ACHN (cell line): ENCODE measurements at places on chromosomes 3 and 15.

DNA sequence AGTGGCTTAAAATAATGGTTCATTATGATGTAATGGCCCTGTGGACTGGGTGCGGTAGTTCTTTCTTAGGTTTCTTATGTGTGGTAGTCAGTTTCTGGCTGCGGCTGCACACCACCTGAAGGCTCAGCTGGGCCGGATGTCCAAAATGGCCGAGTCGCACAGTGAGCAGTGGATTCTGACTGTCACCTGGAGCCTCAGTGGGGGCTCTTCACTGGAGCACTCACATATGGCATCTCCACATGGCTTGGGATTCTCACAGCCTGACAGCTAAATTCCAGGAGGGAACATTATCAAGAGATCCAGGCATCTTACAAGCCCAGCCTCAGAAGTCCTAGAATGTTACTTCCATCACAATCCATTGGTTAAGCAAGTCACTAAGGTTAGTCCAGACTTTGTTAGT lies 26.8 kb upstream of the ALDH1L1 start:
- no peak for DNase-seq

- no peak for DNase-seq
Measured at GRCh38 chr3:171548917-171549316, 88.7 kb upstream of the TNIK start.

DNA sequence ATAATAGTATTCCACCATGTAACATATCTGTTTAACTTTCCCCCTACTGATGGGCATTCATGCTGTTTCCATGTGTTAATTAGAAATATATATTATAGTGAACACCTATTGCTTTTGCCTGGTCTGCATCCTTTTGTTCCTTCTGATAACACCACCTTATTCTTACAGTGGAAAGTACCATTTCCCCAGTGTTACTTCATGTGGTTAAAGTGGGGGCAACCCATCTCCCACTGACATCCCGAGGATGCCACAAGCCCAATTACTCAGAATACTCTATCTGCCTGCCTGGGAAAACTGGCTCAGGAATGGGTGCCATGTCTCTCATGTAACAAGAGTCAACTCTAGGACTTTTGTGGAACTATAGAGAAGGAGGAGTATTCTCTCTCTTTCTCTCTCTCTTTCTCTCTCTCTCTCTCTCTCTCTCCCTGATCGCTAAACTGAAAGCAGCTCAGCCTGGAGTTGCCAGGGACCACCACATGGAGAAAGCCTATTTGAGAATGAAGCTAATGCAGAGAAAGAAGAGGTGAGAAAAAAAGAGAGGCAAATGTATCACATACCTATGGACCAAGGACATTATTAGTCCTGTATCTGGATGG lies 66.4 kb upstream of the PPIB start:
- DNase-seq, result no peak

DNA sequence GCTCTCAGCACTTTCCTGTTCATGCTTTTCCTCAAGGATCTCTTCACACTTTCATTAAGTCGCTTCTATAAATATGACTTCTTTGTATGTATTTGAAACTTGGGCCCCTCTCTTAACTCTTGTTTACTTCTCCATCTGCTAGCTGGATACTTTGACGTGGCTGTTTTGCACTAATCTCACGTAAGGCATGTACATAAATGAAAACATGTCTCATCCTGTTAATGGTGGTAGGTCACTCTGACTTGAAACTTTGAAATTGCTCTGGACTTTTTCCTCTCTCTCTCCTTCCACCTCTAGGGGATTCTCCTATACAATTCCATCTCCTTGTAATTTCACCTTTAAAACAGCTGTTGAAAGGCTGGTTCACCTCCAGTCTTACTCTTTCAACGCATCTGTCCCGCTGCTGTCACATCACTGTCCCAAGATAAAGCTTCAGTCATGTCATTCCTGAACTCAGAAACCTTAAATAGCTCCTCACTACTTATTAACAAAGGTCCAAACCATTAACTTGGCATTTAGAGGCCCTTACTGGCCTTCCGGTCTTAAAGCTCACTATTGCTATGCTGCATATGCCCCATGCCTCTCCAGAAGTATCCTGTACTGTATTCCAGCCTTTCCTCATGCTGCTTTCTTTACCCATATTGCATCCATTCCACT lies 1.2 kb downstream of the BLOC1S6 start:
- DNase-seq, result peak; percentile 55

- no peak for DNase-seq
Measured at GRCh38 chr3:58326267-58326900, 6.3 kb upstream of the PXK start.

DNA sequence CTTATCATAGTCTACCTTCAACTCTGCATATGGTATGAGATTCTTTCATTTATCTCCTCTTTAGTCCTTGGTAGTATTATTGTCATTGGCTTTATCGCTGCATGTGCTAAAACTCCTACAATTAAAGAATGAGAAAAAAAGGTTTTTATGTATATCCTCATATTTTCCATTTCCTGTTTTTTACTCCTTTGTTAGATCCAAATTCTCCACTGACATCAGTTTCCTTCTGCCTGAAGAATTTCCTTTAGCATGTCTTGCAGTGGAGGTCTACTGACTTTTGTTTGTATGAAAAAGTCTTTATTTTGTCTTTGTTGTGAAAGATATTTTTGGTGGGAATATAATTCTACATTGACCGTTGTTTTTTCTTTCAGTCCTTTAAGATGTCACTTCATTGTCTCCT lies 81.0 kb upstream of the TNIK start:
- DNase-seq, result no peak

DNA sequence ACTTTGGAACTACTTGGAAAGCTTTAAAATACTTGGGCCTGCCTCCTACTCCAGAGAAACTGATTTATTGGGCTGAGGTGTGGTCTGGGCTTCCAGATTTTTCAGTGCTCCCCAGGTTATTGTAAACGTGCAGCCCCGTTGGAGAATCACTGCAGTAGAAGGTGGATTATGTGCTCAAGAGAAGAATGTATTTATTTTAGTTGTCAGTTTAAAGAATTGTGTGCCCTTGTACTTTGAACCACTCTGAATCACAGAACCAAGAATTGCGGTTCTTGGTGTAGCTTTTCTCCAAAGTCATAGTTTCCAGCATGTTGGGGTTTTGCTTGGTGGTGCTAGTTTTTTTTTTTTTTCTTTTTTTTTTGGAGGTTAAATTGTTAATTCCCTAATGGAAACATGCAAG lies 1.6 kb downstream of the TATDN2 start:
- DNase-seq, result no peak

DNA sequence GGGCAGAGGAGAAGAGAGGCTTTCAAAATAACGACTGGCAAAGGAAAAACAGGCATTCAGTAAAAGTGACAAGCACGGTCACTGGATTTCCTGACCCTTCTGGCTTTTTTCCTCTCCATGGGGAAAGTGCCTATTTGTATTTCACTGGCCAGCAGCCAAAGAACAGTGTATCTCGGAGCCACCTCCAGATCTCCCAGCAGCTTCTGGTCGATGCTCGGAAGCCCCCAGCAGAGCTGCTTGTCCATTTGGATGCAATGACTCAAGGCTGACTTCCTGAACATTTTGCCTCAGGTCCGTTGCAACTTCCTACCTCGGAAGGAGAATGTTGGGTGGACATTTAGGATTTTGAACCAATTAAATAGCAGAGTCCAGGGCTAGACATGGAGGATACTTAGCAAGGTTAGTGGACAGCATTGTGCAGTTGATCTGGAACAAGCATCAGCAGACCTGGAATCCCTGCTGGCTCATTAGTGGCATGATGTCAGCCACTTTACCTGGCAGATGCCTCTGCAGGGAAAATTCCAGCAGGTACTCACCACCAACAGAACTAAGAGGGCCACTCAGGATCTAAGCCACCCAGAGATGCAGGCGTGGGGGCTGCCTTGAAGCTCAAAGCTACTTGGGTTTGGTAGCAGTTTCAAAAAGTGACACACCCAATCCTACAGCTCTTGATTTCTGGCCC lies 1.1 kb downstream of the FAM107A start:
- DNase-seq, result no peak

DNA sequence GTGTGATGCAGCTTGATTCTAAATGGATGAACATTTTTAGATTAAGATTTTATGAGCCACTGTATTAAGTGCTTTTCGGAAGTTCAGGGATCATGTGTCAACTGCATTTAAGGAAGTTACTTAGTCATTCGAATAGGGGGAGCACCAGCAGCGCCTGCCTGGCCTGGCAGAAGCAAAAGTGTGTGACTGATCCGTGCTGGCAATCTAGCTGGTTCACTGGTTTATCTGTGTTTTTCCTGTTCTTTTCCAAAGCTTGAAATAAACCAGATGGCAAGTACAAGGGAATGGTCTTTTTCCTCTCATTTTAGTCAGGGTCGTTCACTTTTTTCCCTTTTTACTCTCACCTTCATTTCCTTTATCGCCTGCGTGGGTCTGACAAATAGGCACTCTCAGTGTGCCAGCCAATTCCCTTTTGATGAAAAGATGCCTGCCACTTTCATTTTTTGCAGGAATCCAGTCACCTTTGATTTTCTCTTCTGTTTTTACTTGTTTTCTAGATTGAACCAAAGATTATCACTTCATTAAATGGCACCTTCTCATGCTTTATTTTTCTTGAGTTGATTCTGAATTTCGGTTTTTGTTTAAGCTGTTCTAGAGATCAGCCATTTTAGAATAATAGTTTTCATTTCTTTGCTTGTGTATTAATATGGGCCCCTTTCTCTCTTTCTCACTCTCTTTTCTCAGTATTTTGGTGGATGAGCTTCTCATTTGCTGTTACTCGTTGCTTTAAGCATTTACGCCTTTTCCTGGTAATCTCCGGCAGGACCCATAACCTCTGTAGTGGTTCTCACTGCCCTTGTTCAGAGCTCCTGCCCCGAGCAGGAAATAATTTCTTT lies 2.8 kb downstream of the ABHD2 start:
- peak; percentile 53 for DNase-seq

- DNase-seq, result no peak
Measured at GRCh38 chr3:156582532-156583183, 27.7 kb upstream of the SSR3 start.

- peak; percentile 14 for DNase-seq
Measured at GRCh38 chr15:64596701-64597476, 136.5 kb downstream of the ZNF609 start.

DNA sequence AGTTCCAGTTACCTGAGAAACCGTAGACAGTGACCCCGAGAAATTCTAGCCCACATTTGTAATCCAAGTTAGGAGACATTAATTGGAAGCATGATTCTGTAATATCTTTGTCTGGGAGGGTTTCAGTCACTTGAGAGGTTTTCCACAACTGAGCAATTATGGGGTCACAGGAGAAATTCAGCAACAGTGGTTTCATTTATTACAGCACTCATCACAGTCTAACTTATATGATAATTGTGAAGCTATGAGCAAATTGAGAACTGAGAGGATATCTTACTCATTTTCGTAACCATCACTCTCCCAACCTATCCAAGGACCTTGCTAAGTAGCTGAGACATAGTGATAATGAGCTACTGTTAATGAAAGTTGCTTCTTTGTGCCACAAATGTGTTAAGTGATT lies 328.5 kb upstream of the PPP2R3A start:
- DNase-seq, result no peak

DNA sequence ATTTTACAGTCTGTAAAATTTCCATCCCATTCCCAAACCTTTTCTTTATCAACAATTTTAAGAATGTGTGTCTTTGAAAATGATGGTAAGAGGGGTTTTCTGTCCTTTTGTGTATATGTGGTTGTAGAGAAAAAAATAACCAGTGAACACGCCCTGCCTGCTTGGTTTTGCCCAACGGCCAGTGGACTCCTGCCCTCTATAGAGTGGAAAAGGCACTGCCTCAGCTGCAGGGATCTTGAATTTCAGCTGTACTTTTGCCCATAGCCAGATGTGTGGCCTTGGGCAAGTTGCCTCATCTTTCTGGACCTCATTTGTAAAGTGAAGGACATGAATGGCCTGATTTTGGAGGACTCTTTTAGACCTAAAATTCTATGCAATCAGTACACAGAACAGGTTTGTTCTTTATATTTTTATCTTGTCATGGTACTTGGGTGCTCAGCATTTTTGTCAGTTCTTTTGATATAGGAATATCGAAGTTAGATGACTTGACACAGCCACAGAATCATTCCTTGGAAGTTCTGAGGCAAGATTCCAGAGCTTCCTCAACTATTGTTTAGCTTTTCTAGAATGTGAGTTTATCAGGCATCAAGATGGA lies 81.0 kb downstream of the CLDN11 start:
- peak; percentile 39 for DNase-seq

DNA sequence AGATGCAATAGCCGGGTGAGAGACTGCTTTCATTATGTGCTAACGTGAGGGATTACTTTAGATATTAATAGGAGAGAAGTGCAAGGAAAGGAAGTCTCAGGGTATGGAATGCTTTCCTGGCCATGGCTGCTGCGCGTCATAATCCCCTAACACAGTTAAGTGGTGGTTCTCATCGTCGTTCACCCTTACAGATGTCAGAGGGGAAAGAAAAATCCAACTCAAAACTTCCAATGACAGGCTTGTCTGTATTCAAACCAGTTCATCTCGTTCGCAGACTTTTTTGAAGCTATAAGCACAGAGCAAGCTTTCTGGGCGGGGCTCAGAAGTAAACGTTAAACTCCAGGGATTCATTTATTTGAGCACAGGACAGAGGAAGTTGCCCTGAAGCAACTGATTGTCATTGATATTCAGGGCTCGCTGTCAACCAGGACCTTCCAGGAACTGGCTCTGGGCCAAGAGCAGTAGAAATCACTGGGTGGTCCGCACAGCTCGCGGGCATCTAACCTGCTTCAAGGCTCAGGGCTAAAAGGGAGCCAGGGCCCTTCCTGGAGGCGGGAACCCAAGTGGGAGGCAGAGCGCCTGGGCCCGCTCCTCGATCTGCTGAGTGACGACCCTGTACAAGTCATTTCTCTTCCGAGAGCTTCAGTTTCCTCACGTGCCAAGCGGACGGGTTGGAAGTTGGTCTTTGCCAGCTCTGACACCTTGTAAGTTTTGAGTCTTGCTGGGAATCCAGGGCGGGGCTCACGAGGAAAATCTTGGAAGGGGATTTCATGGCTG lies 1.1 kb upstream of the LPP start:
- peak; percentile 48 for DNase-seq

GRCh38 chr3:70179111-70179510 lies 133.3 kb downstream of the MDFIC2 start:
- no peak for DNase-seq

DNA sequence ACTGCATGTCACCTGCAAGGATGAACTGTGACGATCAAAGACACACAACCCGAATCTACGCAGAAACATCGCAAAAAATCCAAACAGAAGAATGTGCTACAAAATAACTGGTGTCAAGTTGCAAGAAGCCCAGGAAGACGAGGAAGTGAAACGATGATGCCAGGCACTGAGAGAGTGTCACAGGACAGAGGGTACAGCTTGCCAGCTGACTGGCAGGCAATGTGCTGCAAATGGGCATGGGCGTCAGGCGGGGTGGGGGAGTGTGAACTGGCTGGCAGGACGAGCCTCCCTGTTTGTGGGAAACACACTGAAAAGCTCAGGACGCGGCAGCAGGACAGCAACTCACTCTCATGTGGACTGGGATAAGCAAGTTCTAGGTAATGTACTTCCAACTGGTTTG lies 28.9 kb upstream of the OCA2 start:
- DNase-seq, result no peak

GRCh38 chr3:63922491-63923199 lies 10.5 kb upstream of the SCAANT1 start:
- DNase-seq, result no peak

DNA sequence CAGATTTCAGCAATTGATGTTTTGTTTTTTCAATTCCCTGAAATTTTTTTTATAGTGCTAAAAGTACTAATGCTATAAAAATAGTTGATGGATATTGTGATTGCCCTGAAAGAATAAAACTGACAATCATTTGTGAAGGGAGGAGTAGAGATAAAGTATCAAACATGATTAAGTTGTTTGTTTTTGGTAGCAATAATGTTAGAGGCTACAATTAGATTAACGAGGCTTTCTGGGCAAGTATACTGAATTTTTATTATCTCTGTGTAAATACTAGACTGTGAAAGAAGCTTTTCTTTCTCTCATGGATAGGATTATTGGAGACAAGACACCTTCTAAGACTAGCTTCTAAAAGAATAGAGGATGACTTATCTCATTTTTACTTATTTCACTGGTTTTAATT lies 15.6 kb downstream of the NR1D2 start:
- no peak for DNase-seq
